Fibroblast of mammary gland (primary cell): ENCODE measurements at places on chromosomes 11 and 22.

GRCh38 chr11:114165326-114166230, 106.1 kb downstream of the ZBTB16 start:
- DNase-seq = no peak

DNA sequence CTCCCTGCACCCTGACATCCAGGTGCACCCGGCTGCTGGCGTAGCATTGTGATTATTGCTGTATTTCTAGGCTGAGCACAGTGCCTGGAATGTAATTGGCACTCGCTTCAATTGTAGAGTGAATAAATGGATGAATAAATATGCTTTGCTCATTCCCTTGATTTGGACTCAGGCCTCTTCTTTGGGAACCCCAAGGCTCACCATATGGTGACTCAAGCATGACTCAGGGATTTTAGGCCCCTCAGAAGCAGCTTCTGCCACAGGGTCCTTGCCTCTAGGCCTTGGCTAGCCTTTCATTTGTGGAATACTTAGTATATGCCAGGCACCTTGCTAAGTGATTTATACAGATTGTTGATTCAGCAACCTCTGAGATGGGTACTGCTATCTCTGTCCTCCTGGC, 78.9 kb downstream of the GRIK4 start:
- DNase-seq = peak; percentile 17

DNA sequence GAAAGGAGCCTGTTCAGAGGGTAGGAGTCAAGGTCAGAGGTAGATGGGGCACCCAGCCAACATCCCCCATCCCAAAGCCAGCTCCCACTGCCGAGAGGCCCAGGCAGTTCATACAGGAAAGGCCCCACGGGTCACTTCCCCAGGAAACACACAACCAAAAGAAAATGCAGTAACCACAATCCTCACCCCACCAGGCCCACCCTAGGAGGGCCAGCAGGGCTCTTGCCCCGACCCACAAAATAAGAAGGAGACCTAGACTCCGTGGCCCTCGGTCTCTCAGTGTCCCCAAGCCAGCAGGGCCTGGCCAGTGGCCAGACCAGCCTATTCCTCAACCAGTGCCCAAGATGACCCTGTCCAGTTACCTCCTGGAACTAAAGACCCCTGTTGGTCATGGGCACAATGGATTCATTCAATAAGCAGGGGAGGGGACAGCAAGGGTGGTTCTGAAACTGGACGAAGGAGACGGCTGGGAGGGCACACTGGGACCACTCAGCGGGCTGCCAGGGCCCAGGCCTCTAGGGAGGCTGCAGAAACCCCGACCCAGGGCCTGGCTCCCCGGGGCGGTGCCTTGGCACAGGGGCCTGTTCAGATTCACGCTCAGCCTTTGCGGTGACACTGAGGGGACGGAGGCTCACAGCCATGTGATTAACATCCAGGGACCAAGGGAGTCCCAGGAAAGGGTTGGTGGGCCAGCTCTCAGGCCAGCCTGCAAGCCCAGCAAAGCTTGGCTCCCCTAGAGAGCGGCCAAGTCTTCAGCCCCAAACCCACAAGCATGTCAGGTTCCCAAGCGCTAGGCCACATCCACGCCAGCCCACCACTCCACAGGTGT, 5.5 kb downstream of the RAB3IL1 start:
- no peak for DNase-seq

- DNase-seq = no peak
Measured at GRCh38 chr22:44347080-44347479, 34.3 kb upstream of the SHISAL1 start.

GRCh38 chr22:49755631-49756001, 72.1 kb downstream of the BRD1 start:
- DNase-seq = no peak

DNA sequence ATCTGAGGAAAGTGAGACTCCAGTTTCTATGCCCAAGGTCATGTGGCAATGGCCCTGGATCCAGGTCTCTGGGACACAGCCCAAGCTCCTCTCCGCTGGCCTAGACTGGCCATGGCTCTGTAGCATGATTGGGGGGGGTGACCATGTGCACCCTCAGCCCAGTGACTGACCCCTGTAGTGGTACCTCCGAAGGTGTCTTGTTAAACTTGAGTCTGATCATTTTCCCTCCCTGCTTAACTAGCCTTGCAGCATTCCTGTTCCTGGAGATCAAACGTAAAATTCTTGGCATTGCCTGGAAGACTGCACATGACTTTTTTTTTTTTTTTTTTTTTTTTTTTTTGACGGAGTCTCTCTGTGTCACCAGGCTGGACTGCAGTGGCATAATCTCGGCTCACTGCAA, 1116.0 kb downstream of the TBC1D22A start:
- no peak for DNase-seq

DNA sequence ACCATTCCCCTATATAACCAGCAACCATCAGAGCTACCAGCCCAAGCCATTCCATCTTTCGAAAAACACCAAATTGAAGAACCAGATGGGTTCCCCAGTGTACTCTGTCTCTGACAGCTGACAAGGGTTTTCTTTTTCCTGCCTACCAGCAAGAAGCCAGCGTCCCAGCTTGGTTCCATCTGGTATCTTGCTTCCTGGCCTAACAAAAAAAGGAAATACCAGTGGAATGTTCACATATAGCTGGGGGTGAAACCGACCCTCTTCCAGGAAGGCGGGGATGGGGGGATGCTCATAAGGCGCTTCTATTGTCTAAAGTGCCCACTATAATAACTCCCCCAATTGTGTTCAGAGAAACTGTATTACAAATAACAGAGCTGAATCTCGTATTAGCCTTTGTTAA, 172.3 kb downstream of the LDLRAD3 start:
- no peak for DNase-seq

DNA sequence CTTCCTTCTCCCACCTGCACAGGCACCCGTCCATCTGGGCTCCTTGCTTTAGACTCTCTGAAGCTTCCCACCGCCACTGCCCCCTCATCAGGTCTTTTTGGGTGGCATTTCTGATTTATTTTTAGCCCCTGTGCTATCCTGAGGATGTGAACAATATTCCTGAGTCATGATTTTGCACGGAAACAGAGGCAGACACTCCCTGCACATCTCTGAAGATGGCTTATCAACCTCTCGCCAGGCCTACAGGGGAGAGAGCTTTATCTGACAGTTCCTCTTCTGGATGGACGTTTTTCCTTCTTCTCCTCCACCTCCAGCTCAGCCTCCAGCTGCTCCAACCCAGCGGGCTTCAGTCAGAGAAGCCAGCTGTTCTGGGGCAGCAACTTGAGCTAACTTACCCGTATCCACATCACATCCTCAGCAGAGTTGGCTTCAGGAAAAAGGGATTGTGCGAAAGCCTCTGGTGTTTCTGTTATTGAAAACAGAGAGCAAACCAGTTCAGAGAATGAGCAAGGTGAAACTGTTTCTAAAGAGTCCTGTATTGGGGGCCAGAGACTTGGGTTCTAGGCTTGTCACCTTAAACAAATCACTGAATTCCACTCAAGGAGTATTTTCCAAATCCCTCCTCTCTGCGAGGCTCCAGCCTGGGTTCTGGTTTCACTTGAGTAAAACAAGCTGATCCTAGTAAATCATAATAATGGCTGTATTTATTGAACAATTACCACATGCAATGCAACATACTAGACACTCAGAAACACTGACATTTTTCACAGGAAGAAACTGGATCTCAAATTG, 33.1 kb upstream of the ETS1 start:
- no peak for DNase-seq

GRCh38 chr22:33476206-33476605, 418.0 kb upstream of the SYN3 start:
- no peak for DNase-seq

DNA sequence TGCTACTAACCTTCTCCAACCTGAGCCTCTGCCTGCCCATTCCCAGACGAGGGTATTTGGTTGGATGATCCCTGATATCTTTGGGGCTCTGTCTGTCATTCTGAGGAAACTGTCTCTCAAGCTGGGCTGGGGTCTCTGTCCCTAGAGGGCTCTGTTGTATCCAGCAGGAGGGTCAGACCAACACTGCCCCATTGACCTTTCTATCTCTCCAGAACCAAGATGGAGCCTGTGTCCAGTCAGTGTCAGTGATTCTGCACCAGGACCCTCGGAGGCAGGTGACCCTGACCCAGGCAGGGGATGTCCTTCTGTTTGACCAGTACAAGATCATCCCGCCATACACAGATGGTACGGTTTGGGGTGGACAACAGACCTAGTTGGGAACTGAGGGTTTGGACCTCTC, 21.9 kb downstream of the OTOG start:
- DNase-seq = no peak
